ENCODE measurements at places on chromosomes 6 and 20. TPM values are rescaled to one million over a fixed set of nuclear protein-coding genes. Genes with fewer than 3 reads are reported as not detected.

SFTA2 gene
- total RNA-seq: 149 TPM

DNA sequence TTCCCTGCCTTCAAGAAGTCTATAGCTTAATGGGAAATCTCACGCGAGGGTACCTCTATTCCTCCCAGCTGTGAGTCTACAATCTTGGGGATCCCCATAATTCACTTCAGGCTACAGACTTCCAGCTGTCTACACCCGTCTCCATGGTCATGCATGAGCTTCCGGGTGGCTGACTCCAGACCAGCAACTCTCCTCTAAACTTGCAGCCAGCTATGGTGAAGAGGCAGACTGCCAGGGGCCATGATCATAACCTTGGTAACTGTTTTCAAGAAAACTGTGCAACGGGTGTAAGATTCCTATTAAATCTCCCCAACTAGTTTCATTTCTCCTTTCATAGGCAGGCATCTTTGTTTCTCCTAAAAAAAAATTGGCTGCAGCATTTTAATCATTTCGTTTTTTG, 534.4 kb upstream of the CHD6 start:
- DNase-seq: no peak

GRCh38 chr6:139081471-139081870, 52.9 kb downstream of the ABRACL start:
- DNase-seq: no peak

DSP gene
- 79.1 TPM for total RNA-seq

DNA sequence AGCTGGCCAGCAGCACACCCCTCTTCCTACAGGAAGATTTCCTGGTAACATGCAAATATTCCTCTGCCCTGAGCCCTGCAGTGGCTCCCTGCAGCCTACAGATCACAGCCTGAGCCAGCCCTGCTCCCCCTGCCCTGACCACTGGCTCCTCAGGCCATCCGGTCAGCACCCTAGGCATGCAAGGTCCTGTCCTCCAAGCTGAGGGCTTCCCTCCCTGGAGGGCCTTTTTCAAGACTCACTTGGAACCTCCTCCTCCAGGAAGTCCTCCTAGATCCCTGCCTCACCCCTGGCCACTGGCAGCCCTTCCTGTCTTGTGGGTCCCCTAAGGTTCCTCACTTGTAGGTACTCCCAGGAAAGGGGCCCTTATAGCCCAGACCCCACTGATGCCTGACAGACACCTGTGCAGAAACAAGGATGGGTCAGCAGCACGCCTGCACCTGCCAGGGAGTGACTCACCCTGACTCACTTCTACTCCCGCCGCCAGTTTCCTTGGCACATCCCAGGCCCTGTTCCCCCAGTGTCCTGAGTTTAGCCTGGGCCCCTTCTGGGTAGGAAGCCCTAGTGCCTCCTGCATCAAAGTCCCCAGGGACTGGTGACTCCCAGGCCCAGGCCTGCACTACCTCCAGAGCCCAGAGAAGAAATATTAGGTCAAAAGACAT, 3.2 kb downstream of the SLC4A11 start:
- no peak for DNase-seq

PLCB4 gene
- 27.2 TPM for total RNA-seq

DNA sequence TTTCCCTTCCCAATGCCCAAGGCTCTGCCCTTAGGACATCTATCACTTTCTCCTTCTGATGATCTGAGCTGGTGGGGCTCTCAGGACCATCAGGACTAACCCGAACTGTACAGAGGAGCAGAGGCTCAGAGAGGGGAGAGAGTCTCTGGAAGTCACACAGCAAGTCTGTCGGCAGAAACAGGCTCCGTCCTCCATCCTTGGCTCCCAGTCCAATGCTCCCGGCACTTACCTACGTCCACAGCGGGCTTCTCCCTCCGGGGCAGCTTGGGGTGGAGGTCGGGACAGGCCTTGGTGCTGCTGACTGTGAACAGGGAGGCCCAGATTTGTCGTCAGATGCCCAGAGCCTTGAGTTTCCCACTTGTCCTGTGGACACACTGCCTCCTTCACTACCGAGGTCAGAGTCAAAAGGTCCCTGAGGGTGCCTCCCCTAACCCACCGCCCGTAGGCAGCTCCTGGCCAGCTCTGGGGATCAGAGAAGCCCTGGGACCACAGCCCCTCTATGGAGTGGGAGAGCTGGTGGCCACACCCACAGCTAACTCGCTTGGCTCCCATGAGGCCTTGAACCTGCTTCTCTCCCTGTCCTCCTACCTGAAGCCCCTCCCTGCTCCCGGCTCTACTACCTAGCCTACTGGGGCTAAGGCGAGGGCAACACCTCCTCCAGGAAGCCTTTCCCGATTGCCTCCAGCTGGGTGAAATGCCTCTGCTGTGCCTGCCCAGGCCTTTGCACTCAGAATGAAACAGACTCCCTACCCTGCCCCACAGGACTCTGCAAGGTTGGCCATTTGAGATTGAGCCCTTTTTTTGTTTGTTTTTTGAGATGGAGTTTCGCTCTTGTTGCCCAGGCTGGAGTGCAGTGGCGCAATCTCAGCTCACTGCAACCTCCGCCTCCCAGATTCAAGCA, 22.6 kb downstream of the VSTM2L start:
- DNase-seq: no peak

GRCh38 chr6:127459231-127459641, at the start of gene KIAA0408:
KIAA0408 (minus strand) TSS chr6:127459389; CDS start chr6:127453981, 5,408 bp downstream.
- DNase-seq: peak; percentile 72

NRSN1 gene
- total RNA-seq: 0.12 TPM

DNA sequence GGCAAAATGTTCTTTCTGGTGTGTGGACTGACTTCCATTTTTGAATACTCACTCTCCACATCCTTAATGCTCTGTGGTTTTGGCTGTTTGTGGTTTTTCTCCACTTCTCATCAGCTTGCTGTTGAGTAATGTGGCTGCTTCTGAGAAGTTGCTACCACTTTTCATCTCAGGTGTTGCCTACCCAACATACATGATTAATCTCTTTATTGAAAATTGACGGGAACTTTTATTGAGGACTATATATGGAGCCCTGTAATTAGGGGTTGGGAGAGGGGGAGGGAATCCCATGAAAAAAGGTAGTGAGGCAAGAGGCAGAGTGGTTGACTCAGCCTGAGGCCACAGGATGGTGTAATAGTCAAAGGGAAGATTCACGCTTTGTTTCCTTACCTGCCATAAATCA, 17.6 kb downstream of the IL22RA2 start:
- DNase-seq: no peak

NOX3 gene
- not detected for total RNA-seq

- DNase-seq: peak; percentile 31
Observed at GRCh38 chr20:47973519-47974233, 188.4 kb upstream of the SULF2 start.

- peak; percentile 43 for DNase-seq
Observed at GRCh38 chr6:17125407-17125806, 23.6 kb downstream of the STMND1 start.

- DNase-seq: no peak
Observed at GRCh38 chr6:16873698-16874097, 112.4 kb upstream of the ATXN1 start.

TMEM244 gene
- not detected for total RNA-seq

CLDN20 gene
- 0.23 TPM for total RNA-seq

DNA sequence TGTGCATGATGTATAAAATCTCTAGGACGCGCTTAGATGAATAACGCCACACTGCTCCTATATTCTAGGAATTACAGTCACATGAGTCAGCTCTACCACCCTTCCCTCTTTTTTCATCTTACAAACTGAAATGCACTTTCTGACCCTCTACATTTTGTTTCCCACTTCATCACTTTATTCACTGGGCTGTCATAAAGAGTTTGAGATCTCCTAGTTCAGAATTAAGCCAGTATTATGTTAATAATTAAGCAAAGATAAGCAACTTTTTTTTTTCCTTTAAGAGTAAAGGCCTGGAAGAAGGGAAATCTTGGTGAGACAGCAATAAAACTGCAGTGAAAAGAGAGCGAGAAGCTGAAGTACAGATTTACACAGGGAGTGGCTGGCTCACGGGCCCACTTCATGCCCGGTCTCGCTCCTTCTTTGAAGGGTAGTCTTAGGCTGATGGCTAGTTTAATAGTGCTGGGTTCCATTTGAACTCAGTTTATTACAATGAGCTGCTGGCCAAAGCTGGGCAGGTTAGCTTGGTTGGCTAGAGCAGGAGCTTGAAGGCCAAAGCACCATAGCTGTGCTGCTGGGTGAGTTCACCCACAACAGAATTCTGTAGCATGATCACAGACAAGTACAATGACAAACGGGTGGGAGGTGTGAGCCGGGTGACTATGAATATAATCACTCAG, 110.6 kb downstream of the MAP7 start:
- DNase-seq: peak; percentile 13

- no peak for DNase-seq
Observed at GRCh38 chr6:168197636-168198301, 118.8 kb upstream of the FRMD1 start.

DNA sequence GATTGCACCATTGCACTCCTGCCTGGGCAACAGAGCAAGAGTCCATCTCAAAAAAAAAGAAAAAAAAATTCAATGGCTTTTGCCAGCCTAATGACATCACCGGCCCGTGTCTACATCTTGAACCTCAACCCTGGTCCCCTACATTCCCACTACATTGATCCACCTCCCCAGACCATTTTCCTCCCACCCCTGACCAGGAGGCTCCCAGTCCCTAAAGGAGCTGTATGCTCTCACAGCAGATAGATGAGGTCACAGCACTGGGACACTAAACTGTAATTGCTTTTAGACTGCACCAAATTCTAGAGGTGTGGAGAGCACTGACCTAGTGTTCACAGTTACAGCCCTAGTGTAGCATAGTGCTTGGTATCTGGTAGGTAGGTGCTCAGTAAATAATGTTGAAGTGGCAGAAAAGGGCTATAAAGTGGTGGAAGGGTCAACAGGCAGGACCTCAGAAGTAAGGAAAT, 10.7 kb downstream of the TGIF2 start:
- DNase-seq: no peak

DNA sequence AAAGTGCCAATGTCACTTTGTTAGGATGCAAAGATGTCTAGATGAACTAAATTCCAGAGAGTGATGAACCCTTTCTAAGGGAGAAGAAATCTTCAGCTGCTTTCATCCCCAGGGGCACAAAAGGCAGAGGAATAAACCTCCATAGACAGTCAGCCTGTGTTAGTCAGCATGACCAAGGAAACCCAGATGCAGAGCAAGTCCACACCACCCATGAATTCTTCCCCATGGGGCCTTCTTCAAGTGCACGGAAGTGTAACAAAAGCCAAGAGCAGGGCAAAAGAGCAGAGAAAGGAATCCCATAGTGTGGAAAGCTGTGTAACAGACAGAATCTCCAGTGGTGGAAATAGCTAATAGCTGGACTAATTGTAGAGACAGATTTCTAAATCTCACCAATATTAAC, 50.0 kb downstream of the DCDC2 start:
- no peak for DNase-seq

DNA sequence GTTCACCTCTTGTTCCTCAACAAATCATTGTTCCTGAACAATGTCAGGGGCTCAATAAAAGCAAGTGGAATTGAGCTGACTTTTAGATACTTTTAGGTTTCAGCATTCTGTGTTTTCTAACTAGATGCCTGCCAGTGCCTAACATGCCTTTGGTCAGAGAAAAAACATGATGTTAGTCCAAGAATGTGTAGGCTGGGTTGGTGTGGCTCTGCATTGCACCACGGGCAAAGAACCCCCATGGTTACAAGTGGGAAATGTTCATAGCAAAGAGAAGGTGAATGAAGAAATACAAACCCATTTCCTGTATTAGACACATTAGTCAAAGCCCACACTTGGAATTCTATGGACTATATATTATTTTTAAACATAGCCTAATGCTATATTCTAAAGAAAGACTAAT, 193.3 kb downstream of the TMEM200A start:
- no peak for DNase-seq

GRCh38 chr20:5621305-5621704, 128.9 kb upstream of the SHLD1 start:
- DNase-seq: peak; percentile 21

LRRN4 gene
- 0.43 TPM for total RNA-seq
